Stimulated activated CD8-positive, alpha-beta memory T cell treated with anti-CD3 and anti-CD28 coated beads, Interleukin-2, amount 100 ng/mL, for 48 hours (primary cell): ENCODE measurements at places on chromosomes 3 and 15.

DNA sequence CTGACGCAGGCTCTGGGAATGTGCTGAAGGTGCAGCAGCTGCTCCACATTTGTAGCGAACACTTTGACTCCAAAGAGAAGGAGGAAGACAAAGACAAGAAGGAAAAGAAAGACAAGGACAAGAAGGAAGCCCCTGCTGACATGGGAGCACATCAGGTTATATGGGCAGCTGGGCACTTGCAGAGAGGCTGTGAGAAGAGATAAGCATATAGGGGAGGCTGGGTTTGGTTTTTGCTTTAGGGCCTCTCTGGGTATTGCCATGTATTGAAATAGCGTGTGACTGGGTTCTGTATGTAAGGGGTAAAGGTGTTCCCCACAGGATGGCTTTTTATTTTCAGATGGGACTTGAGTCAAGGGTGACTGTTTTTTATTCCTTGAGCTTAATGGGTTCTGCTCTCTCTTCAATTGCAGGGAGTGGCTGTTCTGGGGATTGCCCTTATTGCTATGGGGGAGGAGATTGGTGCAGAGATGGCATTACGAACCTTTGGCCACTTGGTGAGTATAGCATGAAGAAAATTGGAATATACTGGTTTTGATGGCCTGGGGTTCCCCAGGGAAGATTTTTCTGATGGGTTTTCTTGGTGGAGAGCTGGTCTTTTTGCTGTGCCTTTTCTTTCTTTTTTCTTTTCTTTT lies 7.4 kb downstream of the PSMD2 start:
- no peak for DNase-seq

DNA sequence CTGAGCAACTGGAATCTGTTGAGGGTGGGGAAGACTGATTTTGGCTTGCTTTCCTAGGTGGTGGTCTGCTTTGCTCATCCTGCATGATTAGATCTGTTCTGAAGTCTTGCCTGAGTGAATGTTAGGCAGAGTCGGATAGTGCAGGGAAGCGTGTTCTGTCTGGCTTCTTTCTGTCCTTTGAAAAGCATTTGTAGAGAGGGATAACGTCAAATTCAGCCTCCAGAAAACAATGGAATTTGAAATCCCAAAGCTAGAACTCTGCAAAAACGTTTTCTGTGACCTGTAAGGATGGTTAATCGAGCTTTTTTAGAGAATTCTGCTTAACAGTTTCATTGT lies 1.4 kb downstream of the GLCE start:
- no peak for DNase-seq

DNA sequence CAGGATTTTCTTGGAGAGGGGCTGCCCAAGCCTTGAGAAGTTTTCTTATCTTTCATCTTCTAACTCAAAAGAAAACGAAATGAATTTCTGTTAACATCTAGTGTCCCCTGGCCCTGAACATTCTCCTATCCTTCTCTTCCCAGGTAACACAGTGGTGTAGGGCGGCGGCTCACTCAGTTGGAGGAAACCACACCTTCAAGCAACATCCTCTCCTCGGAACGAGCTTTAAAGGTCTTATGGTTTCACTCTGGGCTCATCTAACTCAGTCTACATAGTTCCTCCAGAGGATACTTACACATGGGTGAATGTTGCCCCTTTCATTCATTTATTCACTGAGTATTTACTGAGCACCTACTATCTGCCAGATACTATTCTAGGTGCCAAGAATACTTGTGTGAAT lies 31.0 kb upstream of the KLHL6 start:
- no peak for DNase-seq

DNA sequence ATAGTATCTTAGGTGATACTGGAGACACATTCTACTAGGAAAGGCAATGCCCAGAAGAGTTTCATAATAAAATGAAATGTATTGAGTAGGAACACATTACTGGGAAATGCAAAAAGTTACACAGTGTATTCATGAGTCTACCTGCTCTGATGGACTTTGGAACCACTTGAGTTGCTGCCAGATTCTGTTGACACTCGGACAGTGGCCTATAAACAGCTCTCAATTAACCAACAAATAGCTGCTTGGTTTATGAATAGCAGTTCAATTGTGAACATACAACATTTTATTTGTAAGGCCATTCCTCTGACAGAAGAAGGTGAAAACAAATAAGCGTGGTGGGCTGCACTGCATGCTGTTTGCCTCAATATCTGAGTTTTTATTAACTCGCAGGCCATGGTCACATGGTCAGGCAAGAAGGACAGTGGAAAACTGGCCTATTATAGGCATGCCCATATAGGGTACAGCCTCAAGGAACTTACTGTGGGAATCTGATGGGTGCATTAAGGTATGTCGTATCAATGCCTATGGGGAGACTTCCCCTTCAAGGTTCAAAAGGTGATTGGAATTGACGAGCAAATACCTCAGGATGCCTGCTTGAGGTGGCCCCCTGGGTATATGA lies 66.2 kb downstream of the C3orf80 start:
- no peak for DNase-seq

- no peak for DNase-seq
Observed at GRCh38 chr15:89426500-89426899, 69.9 kb downstream of the RHCG start.

- no peak for DNase-seq
Observed at GRCh38 chr3:111963424-111963823, 15.4 kb upstream of the ABHD10 start.

DNA sequence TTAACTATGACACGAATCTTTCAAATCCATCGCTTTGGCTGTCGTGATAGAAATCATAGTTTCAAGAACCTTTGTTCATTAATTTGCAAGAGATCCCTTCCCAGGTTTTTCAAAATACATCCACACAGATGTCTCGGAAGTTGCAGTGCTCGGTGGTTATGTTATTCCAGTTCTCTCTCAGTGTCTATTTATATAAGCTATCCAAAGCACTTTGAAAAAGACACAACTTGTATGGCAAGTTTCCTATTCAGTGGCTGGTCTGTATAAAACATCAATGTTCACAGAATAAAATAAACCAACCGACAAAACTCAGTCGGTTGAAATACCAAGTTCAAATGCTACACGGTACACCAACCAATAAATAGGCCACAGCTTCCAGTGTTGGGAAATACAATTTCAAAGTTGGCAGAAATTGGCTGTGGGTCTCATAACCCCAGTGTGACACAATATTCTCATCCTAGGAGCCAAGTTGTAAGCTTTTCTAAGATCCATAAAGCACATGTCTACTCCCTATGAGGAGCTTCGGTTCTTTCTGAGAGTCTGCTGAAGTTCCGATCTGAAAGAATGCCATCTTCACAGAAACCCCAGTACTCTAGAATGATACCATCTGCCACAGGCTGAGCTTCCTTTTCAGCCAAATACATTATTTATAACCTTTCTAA lies 23.7 kb downstream of the SATB1 start:
- no peak for DNase-seq

DNA sequence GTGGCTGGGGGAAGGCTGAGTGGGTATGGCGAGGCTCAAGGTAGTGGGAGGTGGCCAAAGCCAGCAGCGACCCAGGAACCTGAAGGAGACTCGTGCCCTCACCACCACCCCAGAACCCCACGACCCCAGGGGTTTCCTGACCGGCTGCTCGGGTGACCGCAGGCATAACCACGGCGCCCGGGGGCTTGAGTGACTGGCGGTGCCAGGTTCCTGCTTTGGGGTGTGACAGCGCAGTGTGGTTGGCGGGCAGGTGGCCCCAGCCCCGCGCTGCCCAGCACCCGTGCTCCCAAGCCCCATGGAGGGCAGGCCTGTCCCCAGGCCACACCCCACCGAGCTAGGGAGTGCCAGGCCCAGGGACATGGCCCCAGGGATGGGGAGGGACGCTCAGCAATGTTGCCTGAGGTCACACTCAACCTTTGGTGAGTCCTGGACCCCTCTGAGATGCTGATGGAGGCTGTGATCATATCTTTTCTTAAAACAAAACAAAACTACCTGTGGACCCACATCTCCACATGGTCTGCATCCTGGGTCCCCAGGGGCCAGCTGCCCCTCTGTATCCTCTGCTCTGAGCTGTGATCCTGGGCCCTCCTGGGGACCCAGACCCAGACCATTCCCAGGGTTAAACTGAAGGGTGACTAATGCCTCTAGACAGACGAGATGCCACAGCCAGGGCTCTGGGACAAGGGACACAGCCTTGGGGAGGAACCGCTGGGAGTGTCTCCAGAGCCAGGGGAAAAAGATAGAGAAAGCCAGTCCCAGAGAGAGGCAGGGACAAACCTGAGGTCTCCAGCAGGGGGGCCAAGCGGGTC lies 13.0 kb downstream of the DNAJB8 start:
- DNase-seq: no peak

- DNase-seq: no peak
Observed at GRCh38 chr3:148816981-148817525, 10.6 kb upstream of the CPB1 start.

DNA sequence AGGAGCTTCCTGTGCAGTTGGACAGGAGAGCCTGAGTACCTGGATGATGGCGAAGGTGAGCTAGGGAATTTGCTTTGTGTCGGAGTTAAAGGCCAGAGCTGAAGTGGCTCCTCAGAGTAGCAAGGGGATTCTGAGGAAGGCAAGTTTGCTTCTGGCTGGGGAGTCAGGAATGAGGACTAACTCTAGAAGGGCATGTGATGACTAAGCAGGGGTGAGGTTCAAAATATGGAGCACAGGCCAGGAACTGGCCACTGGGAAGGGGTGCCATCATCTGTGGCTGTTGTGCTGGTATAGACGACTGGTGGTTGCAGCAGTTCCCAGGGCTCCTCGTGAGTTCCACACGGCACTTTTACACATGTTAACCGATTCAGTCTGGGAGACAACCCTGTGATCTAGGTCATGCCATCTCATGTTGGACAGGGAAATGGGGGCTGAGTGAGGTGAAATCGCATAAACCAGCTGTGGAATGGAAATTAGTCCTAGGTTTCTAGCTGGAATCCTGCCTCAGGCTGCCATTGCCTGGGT lies 100.8 kb downstream of the EEFSEC start:
- no peak for DNase-seq

- no peak for DNase-seq
Observed at GRCh38 chr15:100869151-100869999, 10.3 kb upstream of the ALDH1A3 start.

DNA sequence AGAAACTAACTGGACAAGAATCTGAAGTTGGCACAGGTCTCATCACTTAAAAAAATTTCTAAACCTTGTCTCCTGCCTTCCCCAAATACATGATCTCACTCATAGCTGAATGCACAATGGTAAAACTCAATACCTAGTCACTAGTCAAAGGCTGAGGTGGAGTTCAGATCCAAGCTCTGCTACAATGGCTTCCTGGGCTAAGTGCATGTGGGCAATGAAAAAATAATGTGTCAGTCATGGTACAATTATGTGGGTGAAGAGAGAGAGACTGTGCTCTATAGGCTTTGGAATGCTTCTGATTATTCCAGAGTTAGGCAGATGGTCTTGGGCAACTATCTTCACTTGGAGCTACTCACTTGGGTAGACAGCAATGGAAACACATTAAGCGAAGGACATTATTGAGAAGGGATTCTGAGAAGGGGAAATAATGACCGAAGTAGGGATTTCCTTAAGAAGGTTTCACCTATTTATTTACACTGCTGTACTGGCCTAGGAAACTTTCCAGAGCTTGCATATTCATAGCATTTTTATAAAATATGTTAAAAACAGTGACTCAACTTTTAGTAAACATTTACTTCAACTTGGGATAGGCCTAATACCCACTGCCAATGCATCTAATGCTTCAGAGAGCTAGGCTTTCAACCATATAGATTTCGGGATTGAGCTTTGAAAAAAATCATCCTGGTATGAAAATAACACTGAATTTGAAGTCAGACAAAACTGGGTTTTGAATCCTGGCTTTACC lies 58.7 kb upstream of the PLXND1 start:
- no peak for DNase-seq

- DNase-seq: no peak
Observed at GRCh38 chr15:66400351-66400774, 13.7 kb downstream of the MAP2K1 start.

DNA sequence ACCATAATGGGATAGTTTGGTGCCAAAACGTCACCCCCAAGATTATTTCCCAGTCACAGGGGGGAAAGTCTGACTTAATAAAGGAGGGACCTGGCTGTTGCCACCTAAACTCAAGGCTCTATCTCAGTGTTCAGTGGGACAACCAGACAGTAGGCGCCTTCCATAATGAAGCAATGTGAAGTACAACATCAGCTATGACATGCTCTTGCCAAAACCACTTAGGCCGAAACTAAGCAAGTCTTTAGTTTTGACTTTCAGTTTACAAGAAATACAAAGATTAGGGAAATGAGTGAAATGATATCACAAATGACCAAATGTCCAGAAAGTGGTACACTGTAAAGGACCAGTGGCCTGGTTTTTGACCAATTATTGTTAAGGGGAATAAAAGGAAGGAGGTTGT lies 32.9 kb downstream of the SOX14 start:
- DNase-seq: no peak

DNA sequence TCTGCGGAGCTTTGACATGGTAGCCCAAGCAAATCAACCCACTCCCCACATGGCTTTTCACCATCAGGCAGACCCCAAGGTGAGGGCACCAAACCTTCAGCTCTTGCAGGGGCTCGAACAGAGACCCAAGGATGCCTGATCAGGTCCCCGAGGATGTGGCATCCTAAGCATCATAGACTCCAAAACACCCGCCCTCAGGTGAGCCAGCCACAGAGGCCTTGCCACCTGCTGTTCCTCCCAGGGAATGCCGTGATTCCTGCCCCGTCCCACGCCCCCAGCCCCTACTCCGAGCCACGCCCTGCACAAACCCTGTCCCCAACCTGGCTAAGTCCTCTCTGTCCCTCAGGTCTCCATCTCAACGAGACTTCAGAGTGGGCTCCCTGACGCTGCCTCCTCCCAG lies 34.7 kb upstream of the SLC41A3 start:
- DNase-seq: no peak

- no peak for DNase-seq
Observed at GRCh38 chr15:73295630-73296286, 73.0 kb downstream of the HCN4 start.

GRCh38 chr15:38324939-38325647 lies 72.5 kb downstream of the SPRED1 start:
- DNase-seq: no peak

DNA sequence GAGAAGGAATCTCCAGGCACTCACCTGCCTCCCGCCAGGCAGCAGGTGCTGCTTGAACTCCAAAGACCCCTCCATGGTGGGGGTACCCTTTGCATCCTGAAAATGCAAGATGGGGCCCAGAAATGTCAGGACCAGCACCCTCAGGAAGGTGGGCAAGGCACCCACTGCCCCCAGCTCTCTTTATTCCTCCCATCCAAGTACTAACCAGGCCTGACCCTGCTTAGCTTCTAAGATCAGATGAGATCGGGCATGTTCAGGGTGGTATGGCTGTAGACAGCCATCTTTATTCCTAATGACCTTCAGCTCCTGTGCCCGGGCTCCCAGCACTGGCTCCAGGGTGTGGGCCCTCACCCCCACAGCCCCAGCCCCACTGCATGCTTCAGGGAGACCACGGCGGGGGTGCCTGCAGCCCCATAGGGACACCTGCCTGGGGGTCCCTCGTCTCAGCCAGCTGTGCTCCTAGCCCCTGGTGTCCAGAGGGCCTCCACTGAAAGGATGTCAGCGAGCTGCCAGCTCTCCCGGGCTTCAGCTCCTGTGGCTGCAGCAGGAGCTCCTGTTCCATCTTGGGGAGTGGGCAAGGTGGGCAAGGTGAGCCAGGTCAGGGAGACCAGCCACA lies 13.2 kb downstream of the PLA2G4B start:
- DNase-seq: no peak

- DNase-seq: no peak
Observed at GRCh38 chr15:80260551-80260950, 8.5 kb upstream of the CTXND1 start.

- DNase-seq: no peak
Observed at GRCh38 chr3:186354100-186354499, 7.9 kb downstream of the DGKG start.

GRCh38 chr3:192553707-192554106 lies 173.6 kb downstream of the FGF12 start:
- DNase-seq: no peak
